Urinary bladder (tissue), 4 donors: ENCODE measurements at places on chromosomes 16 and 17. TPM values are rescaled to one million over a fixed set of nuclear protein-coding genes. Genes with fewer than 3 reads are reported as not detected.

DNA sequence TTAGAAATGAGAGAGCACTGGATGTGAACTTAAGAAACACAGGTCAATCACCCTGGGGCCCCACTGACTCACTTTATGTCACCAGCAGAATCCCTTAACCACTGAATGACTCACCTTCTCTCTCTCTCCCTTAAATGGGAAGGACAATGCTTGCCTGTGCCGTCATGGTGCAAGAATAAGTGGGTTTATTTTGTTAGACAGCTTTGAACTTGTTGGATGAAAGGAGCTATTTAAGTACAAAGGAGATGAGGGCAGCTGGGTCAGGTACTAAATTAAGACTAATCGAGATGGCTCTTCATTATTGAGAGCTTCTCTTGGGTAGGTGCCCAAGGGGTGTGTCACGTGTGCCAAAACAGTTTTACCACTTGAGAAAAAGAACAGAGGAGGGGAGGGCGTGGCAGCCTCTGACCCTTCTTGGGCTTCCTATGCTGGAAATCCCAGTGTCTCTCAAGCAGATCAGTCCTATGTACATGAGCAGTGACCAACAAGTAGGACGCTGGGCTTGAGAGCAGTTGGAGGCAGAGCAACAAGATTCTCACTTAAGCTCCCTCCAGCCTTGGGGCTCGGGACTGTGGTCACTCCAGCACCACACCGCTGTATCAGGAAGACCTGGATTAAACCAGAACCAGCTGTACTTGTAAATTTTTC lies 6.7 kb upstream of the KRT31 start:
- DNase-seq = no peak

DNA sequence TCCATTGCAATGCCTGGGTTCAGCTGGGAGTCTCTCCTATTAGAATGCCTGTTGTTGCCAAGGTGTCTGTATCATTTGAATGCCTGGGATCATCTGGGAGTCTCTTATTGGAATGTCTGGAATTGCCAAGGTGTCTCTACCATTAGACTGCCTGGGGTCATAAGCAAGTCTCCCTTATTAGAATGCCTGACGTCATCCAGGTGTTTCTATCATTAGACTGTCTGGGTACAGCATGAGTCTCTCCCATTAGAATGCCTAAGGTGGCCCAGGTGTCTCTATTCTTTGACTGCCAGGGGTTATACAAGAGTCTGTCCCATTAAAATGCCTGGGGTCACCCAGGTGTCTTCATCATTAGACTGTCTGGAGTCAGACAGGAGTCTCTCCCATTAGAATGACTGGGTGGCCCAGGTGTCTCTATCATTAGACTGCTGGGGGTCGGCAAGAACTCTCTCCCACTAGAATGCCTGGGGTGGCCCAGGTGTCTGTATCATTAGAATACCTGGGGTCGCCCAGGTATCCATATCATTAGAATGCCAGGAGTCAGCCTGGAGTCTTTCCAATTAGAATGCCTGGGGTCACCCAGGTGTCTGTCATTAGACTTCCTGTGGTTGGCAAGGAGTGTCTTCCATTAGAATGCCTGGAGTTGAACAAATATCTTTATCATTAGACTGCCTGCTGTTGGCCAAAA lies 2274.0 kb downstream of the TP53TG3F start:
- DNase-seq = no peak

DNA sequence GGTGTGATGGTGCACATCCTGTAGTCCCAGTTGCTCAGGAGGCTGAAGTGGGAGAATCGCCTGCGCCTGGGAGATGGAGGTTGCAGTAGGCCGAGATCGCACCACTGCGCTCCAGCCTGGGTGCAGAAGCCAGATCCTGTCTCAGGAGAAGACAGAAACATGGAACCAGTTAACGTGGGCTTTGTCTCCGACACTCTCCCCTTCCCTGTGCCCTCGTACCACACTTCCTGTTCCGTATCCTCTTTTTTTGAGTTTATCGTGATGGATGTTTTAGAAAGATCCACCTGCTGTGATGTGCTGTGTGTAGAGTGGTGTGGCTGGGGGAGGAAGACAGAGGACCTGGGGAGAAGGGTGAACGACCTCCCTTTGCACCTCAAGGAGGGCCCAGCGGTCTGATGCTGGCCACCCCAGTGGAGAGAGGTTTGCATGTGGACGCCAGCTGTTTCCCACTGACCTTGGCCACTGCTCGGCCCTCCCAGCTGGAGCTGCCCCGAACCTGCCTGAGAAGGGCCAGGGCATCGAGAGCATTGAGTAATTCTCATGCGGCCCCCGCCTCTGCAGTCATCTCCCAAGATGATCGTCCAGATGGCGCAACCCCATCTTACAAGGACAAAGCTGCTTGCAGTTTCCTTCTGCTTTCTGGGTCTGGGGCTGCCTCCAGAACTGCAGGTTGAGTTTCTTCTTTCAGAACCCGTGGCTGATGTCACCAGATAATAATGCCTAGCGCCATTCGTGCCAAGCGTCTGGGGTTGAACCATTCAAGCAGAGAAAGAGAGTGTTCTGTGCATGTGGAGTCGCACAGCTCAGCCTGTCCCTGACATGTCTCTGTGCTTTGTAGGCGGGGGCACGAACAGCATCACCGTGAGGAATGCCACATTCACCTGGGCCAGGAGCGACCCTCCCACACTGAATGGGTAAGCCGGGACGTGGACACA lies 126.3 kb downstream of the ABCC1 start:
- no peak for DNase-seq

DNA sequence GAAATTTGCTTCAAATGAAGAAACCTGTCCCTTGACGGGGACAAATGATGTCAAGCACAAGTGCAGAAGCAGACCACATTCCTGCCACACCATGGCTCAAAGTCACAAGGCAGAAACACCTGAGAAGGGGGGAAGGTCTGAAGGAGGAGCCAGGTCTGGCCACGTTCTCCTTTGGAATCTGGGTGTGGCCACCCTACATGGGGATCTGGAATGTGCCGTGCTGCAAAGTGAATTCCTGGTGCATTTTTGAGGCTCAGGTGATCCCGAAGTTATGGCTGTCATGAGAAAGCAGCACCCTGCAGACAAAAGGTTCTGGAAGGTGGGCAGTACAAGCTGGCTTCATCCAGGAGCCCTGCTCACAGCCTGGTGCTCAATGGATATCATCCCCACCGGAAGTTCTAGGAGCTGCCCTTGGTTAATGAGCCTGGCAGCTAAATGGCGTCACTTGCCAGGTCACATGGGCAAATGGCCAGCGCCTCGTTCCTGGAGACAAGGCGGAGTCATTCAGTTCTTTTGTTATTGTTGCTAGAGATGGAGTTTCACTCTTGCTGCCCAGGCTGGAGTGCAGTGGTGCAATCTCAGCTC lies 20.1 kb upstream of the ADCY9 start:
- peak; percentile 25 for DNase-seq

DNA sequence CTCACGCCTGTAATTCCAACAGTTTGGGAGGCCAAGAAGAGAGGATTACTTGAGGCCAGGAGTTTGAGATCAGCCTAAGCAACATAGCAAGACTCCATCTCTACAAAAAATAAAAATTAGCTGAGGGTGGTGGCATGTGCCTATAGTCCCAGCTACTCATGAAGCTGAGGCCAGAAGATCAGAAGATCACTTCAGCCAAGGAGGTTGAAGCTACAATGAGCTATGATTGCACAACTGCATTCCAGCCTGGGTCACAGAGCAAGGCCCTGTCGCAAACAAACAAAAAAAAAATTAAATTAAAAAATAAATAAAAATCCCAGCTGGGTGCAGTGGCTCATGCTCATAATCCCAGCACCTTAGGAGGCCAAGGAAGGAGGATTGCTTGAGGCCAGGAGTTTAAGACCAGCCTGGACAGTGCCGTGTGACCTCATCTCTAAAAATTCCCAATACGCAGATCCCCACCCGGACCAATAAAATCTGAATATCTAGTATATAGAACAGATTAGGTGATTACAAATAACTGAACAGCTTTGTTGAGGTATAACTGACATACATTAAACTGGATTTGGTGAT lies 18.2 kb upstream of the ATF7IP2 start:
- no peak for DNase-seq

PRCD gene
- total RNA-seq = 7.1 TPM

RPTOR gene
- total RNA-seq = 23.5 TPM

KCNJ18 gene
- total RNA-seq = not detected

NOTUM gene
- total RNA-seq = 1.3 TPM

PPL gene
- total RNA-seq = 10.1 TPM
